ENCODE measurements at places on chromosomes 3 and 15.

DNA sequence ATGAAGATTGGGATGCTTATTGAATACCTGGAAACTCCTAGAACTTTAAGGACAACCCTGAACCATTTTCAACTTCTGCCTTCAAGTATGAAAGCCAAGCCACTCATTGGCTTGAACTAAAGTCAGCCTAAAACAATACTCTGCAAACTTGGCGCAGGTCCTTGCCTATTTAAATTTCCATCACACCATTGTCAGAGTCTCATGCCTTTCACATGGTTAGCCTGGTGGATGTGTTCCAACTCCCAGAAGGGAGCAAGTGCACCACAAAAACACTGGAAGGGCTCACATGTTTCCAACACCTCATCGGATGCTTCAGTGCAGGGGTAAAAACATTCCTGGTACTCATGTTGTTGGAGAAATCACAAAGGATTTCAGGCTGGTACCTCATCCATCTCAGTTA is 511.6 kb upstream of the MDFIC2 start:
- no peak for DNase-seq

- DNase-seq, result no peak
Measured at GRCh38 chr3:69710153-69710977, 28.9 kb upstream of the MITF start.

DNA sequence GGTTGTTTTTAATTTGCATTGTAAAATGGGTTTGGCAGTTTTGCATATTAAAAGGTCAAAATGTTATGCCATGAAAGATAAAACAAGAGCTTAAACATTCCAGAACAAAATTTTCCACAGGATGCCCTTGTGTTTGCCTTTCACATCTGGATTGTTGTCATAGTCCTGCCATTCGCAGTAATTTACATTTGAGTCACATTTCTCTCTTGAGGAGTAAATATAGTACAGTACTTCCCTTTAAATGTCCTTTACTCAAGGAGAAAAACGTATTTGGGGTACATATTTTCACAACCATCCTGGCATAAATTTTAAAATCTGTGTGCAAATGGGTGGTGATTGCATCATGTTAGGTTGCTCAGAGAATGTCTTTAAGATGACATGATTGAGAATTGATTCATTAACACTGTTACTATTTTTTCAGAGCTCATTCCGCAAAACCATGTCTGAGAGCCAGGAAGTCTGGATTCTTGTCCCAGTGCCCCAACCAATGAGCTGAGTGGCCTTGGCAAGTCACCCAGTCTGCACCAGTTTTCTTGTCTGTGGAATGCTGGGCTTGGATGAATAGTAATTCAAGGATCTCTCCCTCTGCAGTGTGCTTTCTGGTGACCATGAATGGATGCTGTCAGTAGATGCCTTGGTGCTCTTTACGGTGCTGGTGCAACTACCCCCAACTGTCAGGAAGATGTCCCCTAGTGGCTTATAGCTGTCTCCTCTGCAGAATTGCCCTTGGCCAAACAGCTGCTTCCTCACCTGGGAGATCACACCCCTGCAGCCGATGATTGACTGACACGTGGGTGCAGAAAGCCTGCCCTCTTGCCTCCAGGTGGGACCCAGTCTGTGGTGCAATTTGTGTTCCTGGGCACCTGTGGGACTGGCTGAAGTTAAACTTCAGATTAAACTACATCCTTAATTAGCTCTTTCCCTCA is 43.0 kb downstream of the ABHD5 start:
- no peak for DNase-seq

GRCh38 chr3:194300382-194300758 is 50.8 kb downstream of the CPN2 start:
- no peak for DNase-seq

DNA sequence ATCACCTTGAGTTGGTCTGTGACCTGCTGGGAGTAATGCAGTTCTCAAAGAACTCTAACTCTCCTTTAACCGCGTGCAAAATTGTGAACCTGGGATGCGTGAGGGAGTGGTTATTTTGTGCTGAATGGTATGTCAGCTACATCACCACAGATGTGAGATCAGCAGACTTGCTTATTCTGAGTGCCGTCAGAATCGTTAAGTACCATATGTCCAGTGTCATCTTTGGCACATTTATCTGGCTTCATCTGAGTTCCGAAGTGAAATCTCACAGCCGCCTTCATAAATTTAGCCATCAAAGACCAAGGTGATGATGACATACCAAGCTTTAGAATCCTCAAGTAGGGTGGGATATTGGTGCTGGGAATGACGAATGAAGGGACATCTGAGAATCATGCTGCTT is 347.2 kb upstream of the TPRG1 start:
- DNase-seq, result no peak

DNA sequence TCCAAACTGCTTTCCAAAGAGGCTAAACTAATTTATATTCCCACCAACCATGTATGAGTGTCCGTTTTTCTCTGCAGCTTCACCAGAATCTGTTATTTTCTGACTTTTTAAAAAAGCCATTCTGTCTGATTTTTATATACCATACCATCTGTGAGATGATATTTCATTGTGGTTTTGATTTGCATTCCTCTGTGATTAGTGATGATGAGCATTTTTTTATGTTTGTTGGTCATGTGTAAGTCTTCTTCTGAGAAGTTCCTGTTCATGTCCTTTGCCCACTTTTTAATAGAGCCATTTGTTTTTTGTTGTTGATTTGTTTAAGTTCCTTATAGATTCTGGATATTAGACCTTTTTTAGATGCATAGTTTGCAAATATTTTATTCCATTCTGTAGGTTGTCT is 179.4 kb upstream of the ALCAM start:
- no peak for DNase-seq

GRCh38 chr3:122350814-122351418 is 25.9 kb downstream of the CSTA start:
- DNase-seq, result no peak

- no peak for DNase-seq
Measured at GRCh38 chr3:147113293-147114044, 292.9 kb downstream of the ZIC4 start.

- no peak for DNase-seq
Measured at GRCh38 chr15:90362936-90363212, 10.8 kb downstream of the ZNF774 start.

DNA sequence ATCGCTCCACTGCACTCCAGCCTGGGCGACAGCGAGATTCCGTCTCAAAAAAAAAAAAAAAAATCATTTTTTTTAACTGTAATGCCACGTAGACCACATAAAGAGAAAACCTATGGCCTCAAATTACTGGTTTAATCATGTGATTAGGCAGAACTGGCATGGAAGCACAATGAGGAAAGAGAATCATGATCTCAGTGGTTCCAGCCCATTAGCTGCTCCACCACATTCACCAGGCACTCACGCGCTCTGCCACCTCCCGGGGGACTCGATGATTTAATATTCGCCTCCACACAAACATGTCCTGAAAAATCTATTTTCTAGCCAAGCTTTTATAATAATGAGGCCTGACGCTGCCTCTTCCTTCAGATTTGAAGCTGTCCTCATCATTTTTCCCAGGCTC is 204.7 kb downstream of the TBL1XR1 start:
- DNase-seq, result no peak

DNA sequence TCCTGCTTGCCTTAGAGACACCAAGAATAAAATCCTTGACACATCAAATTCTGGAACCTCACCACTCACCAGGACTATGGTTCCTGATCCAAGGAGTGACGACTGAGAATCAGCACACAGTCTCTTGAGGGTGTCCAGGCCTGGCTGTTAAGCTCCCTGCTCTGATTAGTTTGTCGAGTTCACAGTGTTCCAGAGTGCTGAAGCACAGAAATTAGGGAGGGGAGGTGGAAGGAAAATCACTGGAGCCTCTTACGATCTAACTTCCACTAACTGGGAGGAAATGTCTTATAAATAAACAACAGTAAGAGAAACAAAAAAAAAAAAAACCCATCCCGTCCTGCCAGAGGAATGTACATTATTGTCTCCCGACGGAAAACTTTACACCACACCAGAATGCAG is 330.2 kb downstream of the TIGIT start:
- DNase-seq, result no peak

GRCh38 chr3:9976721-9977709 is 9.6 kb downstream of the EMC3 start:
- DNase-seq, result no peak

DNA sequence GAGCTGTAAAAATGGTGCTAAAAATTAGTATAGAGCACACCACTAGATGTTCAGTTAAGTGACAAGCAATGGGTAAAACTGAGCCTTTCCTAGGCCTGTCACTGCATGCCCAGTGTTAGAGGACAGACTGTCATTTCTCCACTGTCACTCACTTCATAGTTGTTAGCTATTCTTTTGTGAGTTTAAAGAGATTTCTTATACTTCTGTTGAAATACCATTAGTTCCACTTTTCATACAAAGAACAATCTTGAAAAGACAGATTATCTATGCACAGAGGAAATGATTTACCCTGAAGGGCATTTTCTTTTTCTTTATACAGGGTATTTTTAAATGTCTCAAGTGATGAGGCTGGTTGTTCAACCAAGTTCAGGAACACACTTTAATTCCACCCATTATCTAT is 28.3 kb upstream of the CHMP2B start:
- no peak for DNase-seq

- DNase-seq, result no peak
Measured at GRCh38 chr15:64507845-64508244, 47.5 kb downstream of the ZNF609 start.

GRCh38 chr3:170953229-170953628 is 44.8 kb upstream of the EIF5A2 start:
- DNase-seq, result no peak

GRCh38 chr3:3662610-3663009 is 136.6 kb upstream of the LRRN1 start:
- no peak for DNase-seq

GRCh38 chr3:31733234-31733667 is 200.5 kb downstream of the STT3B start:
- no peak for DNase-seq

- DNase-seq, result no peak
Measured at GRCh38 chr15:92158426-92158825, 235.3 kb upstream of the ST8SIA2 start.

DNA sequence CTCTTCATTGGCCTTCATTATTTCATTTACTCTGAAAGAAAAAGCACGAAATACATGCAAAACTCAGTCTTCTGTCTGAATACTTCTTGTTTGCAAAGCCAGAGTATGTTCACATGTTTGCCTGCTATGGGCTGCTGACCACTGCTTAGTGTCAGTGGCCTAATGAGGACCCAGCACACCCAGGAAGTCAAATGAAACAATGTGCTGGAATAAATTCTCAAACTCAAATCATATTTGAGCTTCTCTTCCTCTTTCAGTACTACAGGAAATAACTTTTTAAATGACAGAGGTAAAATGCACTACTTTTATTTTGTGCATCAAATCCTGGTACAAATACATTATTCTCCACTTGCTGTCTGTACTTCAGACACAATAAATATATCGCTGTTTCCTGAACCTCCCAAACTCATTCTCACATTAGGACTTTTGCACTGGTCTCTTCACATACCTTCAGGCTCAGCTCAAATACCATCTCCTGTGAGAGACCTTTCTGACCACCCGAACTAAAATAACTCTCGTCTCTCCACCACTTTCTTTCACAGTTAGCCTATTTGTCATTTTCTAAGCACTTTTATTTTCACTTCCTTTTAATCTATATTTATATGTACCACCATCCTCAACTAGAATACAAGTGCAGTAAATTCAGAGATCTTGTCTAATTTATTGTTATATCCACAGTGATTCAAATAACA is 176.8 kb downstream of the TUSC7 start:
- no peak for DNase-seq

GRCh38 chr3:126155280-126155640 is 25.1 kb downstream of the ALDH1L1 start:
- DNase-seq, result no peak

DNA sequence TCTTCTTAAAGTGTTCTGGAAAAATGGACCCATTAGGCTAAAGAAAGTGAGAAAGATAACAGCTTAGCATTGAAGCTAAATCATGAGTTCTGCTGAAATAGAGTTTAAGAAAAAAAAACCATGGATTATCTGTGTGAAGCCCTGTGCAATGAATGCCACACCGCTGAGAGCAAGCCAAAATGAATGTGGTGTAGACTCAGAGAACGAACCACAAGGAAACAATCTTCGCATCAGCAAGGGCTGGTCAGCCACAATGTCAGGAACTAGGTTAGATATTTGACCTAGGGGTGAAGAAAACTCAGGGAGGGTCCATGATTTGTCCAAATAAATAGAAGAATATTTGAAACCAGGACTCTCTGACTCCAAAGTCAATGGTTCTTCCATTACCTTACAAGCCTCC is 91.4 kb upstream of the MEX3B start:
- DNase-seq, result no peak

DNA sequence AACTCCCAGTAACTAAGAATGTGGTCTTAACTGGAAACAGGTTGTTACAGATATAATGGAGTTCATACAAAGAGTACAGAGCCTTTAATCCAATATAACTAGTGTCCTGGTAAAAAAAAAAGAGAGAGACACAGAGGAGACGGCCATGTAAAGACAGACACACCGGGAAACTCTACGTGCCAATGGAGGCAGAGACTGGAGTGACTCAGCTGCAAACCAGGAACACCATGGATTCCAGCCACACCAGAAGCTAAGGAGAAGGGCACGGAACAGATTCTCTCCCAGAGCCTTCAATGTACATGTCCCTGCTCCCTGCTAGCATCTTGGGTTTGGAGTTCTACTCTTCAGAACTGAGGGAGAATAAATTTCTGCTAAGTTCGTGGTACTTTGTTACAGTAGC is 4.5 kb downstream of the RNF168 start:
- DNase-seq, result no peak

DNA sequence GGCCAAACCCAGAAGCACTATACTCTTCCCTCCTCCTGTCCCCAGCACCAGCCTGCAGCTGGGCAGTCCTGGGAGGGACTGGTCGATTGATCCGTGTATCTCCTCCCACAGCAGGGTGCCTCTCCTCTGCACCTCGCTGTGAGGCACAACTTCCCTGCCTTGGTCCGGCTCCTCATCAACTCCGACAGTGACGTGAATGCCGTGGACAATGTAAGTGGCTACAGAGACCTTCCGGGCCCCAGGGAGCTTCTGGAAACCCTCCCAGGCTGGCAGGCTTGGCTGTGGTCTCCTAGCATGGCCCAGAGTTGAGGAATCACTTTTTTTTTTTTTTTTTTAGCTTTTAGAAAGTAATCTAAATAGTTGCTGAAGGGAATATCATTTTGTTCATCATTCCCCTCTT is 30.7 kb downstream of the ANKDD1A start:
- no peak for DNase-seq

GRCh38 chr3:21587894-21588293 is 163.1 kb downstream of the ZNF385D start:
- DNase-seq, result no peak

DNA sequence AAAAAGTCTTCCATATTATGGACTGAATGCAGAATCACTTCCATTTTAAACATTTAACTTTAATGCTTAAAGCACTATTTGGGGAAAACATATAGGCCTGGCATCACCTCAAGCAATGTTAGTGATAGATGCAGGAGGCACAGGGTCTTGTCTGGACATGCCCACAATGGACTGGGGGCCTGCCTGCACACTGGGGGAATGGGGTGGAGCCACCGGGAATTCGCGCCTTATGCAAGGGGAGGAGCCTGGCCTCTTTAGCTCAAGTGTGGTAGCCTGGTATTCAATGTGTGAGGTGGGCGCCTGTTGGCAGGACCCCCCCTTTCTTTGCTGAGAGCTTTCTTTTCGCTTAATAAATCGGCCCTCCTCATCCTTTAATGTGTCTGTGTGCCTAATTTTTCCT is 29.9 kb downstream of the ACKR4 start:
- DNase-seq, result no peak

- DNase-seq, result no peak
Measured at GRCh38 chr15:76626611-76627010, 278.5 kb downstream of the SCAPER start.
